ENCODE measurements at places on chromosomes 2 and 18.
A peak's percentile ranks its signal among the peaks of the same experiment; 100 is the strongest.

- DNase-seq: no peak
These were observed 88.8 kb downstream of the UXS1 start for GRCh38 chr2:106105151-106105922.

GRCh38 chr2:10482460-10482859 is 34.3 kb upstream of the ODC1 start:
- DNase-seq: no peak

- DNase-seq: no peak
These were observed 150.3 kb upstream of the ETAA1 start for GRCh38 chr2:67246791-67247190.

- DNase-seq: no peak
These were observed 397.9 kb upstream of the RGPD4 start for GRCh38 chr2:107428781-107429180.

GRCh38 chr2:133142087-133142486 is 426.2 kb downstream of the NCKAP5 start:
- no peak for DNase-seq

- DNase-seq: no peak
These were observed 249.4 kb downstream of the LOXHD1 start for GRCh38 chr18:46407486-46408166.

DNA sequence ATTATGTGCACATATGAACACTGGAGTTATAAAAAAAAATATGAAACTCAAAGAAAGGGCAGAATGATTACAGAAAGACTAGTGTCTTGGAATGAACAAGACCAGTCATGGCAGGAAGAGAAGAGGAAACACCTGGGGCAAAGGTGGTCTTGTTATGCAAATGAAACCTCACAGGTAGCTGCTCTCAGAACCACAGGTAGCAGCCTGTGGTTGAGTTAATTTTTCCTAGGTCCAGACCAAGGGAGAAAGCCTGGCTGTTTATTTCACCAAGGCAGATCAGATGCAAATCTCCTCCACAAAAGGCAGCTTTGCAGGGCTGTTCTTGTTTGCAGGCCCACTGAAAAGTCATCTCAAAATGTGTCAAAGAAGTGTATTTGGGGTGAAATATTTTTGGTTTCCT is 785.8 kb downstream of the RNF144A start:
- no peak for DNase-seq

GRCh38 chr2:71807581-71808451 is 339.8 kb downstream of the CYP26B1 start:
- DNase-seq: no peak

DNA sequence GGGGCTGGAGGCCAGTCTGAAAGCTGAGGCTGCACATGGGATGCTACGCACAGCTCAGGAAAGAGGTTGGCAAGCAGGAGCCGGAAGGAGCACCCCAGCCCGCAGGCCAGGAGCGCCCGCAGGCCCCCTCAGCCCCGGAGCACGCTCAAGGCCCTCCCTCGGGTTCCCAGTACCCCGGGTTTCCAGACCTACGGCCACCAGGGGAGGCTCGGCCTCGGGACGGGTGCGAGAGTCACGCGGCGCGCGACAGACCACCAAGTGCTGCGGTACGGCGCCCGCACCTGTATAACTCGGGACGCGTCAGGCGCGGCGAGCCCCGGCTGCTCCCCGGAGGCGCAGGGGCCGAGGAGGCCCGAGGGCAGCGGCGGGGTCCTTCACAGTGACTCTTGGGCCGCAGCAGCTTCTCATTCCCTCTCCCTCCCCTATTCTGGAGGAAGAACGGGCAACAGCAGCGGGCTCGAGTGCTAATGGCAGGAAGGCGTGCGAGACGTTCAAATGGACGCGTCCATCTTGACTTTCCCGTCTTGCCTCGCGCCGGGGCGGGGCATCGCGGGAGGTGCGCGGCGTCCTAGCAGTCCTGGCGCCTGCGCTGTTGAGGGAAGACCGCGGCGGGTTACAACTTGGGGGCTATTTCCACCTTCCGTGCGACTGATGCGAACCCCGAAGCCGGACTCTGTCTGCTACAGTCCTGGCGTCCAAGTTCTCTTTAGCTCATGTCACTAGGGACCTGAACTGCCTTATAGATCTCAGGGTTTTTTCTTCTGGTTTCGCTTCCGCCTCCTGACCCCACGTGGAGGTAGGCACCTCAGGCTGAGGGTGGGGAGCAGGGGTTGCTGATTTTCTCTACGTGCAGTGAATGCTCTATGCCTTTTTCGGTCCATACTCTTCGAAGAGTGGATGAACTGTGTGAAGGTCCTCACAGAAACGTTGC is at the start of gene ANAPC1:
Gene ANAPC1 (minus strand): TSS at position 533 of the 931 bp plus-strand sequence. CDS start 3,368 bp downstream, outside the sequence.
- DNase-seq: peak; percentile 79

DNA sequence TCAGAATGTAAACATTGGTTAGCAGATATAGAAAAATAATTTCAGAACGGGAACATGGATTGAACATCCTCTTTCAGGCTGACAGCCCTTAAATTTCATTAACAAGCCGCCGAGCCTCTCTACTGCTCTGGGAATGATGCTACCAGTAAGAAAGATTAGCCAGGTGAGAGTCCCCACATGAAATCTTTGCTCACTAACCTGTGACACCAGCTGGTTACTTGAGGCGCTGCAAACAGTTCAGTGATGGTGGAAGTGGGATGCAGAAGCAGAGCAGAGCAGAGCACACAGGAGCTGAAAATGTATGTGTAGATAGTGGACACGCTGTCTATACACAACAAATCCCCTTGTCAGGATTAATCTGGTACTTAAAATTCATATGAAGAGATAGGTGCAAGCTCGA is 721.1 kb downstream of the DPP10 start:
- no peak for DNase-seq

DNA sequence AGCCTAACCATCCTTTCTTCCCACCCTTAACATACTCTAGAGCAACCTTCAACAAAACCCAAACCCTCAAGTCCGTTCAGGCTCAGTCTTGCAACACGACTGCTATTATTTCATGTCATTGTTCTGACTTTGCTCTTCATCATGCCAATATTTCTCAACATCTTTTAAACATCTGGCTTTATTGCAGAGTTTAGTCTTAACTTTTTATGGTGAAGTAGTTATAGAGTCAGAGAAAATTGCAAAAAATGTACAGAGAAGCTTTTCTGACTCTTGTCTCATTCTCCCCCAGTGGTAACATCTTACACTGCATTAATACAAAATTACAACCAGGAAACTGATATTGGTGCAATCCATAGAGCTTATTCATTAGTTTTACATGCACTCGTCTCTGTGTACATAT is 3.9 kb downstream of the MARCO start:
- DNase-seq: no peak

DNA sequence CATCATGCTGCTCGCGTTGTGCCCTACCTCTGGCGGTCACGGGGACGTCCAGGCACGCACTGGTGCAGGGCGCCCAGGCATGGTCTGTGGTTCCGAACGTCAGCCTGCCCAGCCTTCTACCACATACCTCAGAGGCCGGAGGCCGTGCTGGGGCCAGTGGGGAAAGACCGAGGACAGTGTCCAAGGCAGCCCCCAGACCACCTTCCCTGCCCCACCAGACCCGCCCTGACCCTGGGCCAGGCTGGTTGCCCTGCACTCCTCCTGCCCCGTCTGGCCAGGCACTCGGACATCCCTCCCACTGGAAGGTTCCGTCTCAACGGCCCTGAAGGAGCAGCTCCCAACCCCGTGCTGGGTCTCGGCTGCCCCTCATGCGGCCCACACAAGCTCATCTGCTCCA is 32.8 kb downstream of the SLC66A2 start:
- DNase-seq: no peak

- no peak for DNase-seq
These were observed 840.6 kb upstream of the SALL3 start for GRCh38 chr18:78138983-78139496.

DNA sequence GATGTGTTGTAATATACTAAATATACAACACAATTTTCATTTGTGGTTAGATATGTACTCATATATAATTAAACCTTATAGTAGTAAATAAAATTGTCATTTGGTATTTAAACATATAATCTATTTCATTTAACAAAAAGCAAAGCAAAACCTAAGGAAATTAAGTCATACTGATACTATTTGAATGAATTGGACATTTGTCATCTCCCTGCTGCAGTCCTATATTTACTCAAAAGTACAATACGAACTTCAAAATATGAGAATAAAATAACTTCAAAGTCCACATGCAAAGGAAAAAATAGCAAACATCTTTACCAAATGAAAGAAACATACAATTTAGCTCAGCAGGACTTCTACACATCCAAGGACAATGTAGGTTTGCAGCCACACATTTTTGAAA is 11.8 kb upstream of the HAT1 start:
- no peak for DNase-seq

DNA sequence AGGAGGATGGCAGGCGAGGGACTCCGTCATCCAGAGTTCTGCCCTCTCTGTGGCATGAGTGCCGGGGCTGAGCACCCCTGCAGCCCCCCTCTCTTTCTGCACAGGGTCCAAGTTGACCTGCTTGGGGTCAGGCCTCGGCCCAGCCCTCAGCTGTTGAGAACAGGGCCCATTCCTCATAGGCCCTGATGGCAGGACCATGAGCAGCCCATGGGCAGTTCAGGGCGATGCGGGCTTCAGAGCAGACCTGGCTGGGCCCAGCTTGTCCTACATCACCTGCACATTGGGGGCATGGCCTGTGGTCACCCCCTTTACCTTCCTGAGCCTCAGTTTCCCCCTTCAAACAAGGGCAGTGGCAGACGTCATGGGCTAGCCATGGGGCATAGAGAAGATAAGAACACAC is 238.1 kb downstream of the SEPTIN10 start:
- DNase-seq: no peak

DNA sequence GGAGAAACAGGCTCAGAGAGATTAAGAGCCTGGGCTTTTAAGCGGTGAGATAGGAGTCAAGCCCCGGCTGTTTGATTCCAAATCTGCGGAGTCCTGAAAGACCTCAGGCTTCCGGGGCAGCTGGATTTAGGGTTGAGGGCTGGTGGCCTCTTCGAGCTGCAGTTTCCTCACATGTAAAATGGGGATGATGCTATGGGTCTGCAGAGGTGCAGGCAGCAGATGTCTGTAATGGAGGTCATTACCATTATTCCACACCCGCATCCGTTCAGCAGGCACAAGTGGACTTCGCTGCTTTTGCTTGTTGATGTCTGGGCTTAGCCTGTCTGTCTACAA is 175.6 kb upstream of the HS6ST1 start:
- no peak for DNase-seq

GRCh38 chr2:6866275-6866671 is 566 bp upstream of the CMPK2 start:
- DNase-seq: peak; percentile 8

DNA sequence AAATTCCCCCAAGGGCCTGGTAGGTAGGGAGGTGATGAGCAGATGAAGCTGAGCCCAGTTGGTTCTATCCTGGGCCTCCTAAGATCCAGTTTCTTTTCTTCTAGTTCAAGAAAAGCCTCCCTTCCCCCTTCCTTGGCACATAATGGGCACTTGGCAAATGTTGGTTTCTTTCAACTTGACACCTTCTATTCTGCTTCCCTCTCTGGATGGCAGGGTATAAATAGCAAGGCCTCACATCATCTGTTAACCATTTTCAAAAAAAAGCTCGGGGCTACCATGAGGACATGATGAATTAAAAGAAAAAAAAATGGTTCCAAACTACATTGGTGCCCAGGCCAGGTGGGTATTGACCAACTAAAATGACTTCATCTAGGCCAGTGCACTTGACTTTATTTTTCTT is 29.9 kb downstream of the CTAGE1 start:
- no peak for DNase-seq

- no peak for DNase-seq
These were observed 94.0 kb downstream of the CELF4 start for GRCh38 chr18:37471637-37472036.

DNA sequence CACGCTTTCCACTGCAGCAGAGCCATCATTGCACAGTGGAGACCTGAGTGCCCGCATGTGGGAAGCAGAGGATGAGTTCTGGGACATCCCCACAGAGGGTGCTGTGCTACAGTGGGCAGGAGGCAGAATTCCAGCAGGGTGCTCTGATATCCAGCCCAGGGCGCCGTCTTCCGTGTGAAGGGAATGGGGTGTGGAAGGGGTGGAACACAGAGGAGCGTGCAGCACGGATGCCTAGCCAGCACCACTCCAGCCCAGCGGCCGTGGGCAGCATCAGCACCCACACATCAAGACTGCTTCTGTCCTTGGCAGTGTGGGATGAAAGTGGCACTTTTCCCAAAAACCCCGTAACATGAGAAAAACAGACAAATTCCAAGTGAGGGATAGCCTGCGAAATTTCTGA is 134.3 kb downstream of the ZNF236 start:
- no peak for DNase-seq

DNA sequence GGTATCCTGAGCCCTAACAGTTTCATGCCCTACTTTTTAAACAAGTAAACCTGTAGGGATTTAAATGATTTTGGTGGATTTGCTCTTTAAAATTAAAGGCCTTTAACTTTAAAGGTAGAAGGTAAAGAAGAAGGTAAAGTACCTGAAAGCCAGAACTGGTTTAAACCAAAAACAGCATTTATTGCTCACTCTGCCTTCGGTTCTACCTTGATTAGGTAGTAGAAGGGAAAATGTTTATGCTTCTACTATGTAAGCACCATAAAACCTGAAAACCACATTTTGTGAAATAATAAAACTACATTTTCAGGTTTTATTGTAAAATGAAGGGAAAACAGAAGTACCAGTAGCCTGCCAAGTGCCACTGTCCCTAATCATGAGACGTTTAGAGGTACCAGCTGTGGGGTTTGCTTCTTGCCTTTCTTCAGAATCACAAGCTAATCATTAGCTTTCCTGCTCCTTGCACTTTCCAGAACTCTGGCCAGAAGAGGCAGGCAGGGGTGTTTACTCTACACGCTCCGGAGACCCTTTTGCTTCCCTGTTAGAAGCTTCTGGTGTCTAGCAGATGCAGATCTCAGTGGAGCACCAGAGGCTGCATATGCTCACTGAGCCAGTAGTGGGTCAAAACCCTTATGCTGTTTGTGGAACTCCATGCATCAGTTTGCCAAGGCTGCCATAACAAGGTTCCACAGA is 33.3 kb downstream of the RPIA start:
- no peak for DNase-seq

- no peak for DNase-seq
These were observed 104.6 kb upstream of the TEX51 start for GRCh38 chr2:126793885-126794613.

GRCh38 chr2:70212298-70212932 is 21.6 kb upstream of the C2orf42 start:
- DNase-seq: no peak

GRCh38 chr2:2044269-2045057 is 286.6 kb downstream of the MYT1L start:
- DNase-seq: no peak

- DNase-seq: no peak
These were observed 271.1 kb downstream of the GALR1 start for GRCh38 chr18:77520767-77521166.

GRCh38 chr2:148279216-148279615 is 258.3 kb downstream of the MBD5 start:
- DNase-seq: no peak

- DNase-seq: no peak
These were observed 225.5 kb downstream of the AGAP1 start for GRCh38 chr2:235719146-235719942.

GRCh38 chr18:7886436-7886835 is 319.3 kb downstream of the PTPRM start:
- DNase-seq: no peak
